ENCODE measurements at places on chromosomes 1 and 21.

DNA sequence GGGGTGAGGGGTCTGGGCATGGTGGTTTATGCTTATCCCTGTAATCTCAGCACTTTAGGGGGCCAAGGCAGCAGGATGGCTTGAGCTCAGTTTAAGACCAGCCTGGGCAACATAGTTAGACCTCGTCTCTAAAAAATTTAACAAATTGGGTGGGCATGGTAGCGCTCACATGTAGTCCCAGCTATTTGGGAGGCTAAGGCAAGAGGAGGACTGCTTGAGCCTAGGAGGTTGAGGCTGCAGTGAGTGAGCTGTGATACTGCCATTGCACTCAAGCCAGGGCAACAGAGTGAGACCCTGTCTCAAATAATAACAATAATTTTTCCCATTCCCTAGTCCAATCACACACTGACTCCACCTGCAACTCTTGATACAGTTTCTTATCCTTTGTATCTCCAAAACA lies 6.3 kb downstream of the WASF2 start:
- DNase-seq = no peak

DNA sequence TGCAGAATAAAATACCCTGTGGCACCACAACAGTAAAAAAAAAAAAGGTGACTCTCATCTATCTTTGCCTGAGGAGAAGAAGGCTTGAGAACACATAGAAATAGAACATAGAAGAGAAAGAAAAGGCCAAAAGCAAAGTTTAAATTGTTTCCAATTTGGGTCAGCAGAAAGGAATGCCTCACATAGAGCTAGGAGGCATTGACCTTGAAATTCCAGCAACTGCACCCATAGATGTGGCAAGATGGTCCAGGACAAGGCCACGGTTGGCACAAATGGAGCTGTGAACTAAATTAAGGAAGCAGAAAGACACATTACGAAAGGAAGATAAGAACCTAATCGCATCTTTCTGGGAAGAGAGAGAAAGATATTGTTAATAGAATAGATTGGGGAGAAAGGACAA lies 588.3 kb downstream of the LMO4 start:
- DNase-seq = no peak

DNA sequence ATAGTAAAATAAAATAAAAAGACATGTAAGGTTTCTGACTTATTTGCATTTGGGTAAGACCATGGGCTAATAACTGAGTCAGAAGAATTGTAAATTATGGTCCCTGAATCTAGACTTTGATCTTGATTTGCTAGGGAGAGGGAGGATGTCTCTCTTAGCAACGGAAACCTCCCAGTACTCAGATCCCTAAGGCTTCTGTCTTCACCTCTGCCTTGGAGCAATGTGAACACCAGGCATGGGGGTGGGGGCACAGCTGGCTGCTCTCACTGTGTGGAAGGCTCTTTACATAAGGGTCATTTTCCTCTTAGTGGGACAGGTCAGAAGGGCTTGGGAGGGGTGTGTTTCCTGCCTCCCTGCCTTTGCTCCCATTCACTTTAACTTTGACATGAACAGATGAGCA lies 17.0 kb upstream of the TMEM54 start:
- DNase-seq = no peak

DNA sequence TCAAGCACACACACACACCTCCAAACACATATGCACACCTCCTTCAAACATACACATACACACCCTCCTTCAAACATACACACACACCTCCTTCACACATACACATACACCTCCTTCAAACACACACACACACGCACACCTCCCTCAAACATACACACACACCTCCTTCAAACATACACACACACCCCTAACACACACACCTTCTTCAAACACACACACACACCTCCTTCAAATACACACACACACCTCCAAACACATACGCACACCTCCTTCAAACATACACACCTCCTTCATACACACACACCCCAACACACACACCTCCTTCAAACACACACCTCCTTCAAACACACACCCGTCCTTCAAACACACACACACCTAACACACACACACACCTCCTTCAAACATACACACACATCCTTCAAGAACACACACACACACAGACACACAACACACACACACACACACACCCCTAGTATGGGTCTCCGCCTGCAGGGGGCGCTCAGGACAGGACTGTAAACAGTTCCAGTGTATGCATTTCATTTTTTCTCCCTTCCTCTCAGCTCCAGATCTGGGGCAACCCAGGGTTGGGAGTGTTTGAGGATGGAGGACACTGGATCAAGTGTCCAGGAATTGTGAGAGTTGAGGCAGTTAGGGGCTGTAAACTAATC lies 12.1 kb downstream of the LGR6 start:
- peak; percentile 71 for DNase-seq

DNA sequence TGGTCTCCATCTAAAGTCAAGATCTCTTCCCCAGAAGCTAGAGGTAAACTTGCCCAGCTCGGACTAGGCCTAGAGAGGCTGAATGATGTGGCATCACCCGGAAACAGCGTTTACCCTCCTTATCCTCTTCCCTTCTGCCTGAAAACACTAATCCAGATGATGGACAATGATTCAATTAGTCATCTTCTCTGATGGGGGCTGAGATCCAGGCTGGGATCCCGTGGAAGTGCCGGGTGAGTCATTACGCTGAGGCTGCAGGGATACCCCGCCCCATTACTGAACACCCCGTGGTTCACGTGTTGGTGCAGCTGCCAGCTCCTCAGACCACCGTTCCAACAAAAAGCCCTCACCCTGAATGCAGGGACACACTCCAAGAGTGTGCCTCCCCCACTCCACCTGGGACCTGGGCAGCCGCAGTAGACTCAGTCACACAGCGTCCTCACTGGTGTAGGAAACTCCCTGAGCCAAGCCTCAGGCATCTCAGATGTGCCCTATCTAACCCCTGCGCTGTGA lies 2.0 kb downstream of the S100A6 start:
- no peak for DNase-seq

- DNase-seq = no peak
Measured at GRCh38 chr1:201597551-201598230, 58.8 kb downstream of the NAV1 start.
